NCI-H524 treated with DMSO at 0.1 percent for 48 hours (cell line): ENCODE measurements at places on chromosomes 2 and 18.

- DNase-seq: no peak
Observed at GRCh38 chr2:82478641-82479040, 1980.4 kb downstream of the SUCLG1 start.

- DNase-seq: peak; percentile 8
Observed at GRCh38 chr2:149017116-149017985, 21.1 kb upstream of the LYPD6B start.

GRCh38 chr18:51370996-51371395 lies 173.5 kb upstream of the MEX3C start:
- DNase-seq: no peak

DNA sequence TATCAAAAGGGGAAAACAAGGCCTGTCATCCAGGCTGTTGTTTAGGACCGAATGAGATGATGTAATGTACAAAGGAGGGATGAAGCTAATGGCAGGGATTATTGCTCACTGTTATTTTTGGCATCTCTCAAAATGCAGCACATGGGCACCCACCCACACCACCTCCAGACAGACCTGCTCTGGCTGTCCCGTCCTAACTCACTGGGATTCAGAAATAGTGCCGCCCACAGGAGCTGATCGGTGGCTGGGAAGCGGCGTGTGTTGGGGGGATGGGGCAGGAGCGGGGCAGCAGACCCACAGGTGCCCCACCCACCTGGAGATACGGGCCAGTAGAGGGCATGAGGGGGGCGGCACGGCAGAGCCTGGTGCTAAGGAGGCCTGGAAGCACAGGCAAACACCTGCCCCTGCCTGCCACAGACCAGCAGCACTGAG lies 52.2 kb downstream of the CRACDL start:
- no peak for DNase-seq

GRCh38 chr2:63861220-63861822 lies 19.6 kb downstream of the UGP2 start:
- no peak for DNase-seq

DNA sequence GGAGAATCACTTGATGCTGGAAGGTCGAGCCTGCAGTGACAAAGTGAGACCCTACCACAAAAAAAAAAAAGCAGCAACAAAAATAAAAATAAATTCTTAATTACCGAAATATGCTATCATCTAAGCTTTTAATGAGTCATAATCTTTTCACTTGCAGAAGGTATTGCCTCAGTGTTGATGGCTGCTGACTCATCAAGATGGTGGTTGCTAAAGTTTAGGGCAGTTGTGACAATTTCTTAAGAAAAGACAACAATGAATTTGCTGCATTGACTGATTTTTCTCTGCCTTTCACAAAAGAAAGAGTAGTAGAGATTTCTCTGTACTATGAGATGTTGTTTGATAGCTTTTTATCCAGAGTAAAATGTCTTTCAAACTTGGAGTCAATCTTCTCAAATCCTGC lies 1809.0 kb downstream of the SUCLG1 start:
- DNase-seq: no peak

DNA sequence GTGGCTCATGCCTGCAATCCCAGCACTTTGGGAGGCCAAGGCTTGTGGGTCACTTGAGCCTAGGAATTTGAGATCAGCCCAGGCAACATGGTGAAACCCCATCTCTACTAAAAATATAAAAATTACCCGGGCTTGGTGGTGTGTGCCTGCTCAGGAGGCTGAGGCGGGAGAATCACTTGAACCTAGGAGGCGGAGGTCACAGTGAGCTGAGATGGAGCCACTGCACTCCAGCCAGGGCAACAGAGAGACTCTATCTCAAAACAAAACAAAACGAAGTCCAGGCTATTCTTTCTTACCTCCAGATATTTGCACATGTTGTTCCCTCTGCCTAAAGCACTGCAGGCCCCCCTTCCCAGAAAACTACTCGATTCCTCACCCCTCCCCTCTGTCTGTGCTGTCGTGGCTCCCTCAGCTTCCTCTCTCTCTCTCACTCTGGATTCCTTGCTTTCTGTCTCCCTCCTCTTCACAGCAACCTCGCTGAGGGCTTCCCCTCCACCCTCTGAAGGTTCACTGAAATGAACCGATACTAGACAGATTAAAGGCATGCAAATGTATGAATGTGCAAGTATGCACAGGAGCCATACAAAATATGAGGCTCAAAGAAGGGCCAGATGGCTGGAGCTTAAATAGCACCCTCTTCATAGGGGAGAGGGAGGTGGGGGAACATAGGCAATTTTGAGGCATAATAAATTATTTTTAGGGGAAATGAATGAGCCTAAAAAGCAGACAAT lies 18.5 kb downstream of the TMEM177 start:
- peak; percentile 78 for DNase-seq

- DNase-seq: no peak
Observed at GRCh38 chr2:235868224-235868623, 300.0 kb downstream of the GBX2 start.
